ENCODE measurements at places on chromosomes 12 and 14. TPM values are rescaled to one million over a fixed set of nuclear protein-coding genes. Genes with fewer than 3 reads are reported as not detected.

- H3K4me3 ChIP-seq = peak overlapping the region; percentile 67
- no peaks in the 10 kb centered on the region for H3K36me3 ChIP-seq
- peak; percentile 63 for DNase-seq
- H3K27me3 ChIP-seq = no peaks in the 10 kb centered on the region
- H3K4me1 ChIP-seq = peaks cover 19% of the 10 kb centered on the region
Measured at GRCh38 chr12:32139064-32139421, 32.4 kb downstream of the BICD1 start.

- H3K27me3 ChIP-seq = no peaks in the 10 kb centered on the region
- DNase-seq = no peak
- H3K4me1 ChIP-seq = peaks cover 8% of the 10 kb centered on the region
- H3K4me3 ChIP-seq = no peak overlapping the region
Measured at GRCh38 chr14:100400115-100400514, 77.0 kb downstream of the SLC25A47 start.

DNA sequence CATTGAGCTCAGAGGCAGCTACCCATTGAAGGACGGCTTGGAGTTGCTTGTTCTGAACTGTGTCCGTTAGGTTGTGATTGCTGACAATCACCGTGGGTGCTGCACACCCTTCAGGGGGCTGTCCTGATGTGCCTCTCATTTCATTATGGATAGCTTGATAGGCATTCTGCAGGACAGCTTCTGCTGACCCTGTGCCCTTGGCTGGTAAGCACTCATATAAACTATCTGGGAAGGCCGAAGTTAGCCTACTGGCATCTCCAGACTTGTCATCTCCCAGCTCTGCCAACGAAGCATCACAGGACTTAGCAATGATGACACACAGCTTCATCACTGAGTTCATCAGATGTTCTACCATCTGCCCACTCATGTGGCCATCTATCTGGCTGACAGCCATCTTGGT, 22.3 kb downstream of the AKAP3 start:
- no peaks in the 10 kb centered on the region for H3K36me3 ChIP-seq
- no peaks in the 10 kb centered on the region for H3K4me1 ChIP-seq
- H3K27ac ChIP-seq = no peak overlapping the region
- no peak overlapping the region for H3K4me3 ChIP-seq
- peaks cover 3% of the 10 kb centered on the region for H3K27me3 ChIP-seq

CLEC9A gene
- 0.59 TPM for polyA plus RNA-seq

GRCh38 chr12:120321382-120322202, 6.0 kb downstream of the PLA2G1B start:
- no peak for DNase-seq
- H3K27me3 ChIP-seq = no peaks in the 10 kb centered on the region
- H3K27ac ChIP-seq = no peak overlapping the region
- H3K4me1 ChIP-seq = peaks cover 19% of the 10 kb centered on the region

TMPRSS12 gene
- polyA plus RNA-seq = not detected

- H3K36me3 ChIP-seq = peaks cover 98% of the 10 kb centered on the region
- H3K27me3 ChIP-seq = no peaks in the 10 kb centered on the region
- H3K4me1 ChIP-seq = no peaks in the 10 kb centered on the region
- no peak overlapping the region for H3K4me3 ChIP-seq
Measured at GRCh38 chr12:109513977-109514376, 36.5 kb downstream of the UBE3B start.

GRCh38 chr12:53053218-53054111, 3.6 kb downstream of the TNS2 start:
- H3K4me3 ChIP-seq = peak overlapping the region; percentile 84
- H3K4me1 ChIP-seq = peaks cover 7% of the 10 kb centered on the region
- DNase-seq = peak; percentile 46
- no peak overlapping the region for H3K27ac ChIP-seq

- no peak overlapping the region for H3K27ac ChIP-seq
- no peaks in the 10 kb centered on the region for H3K27me3 ChIP-seq
- no peak for DNase-seq
Measured at GRCh38 chr14:55356913-55357312, 54.7 kb downstream of the ATG14 start.

EPYC gene
- polyA plus RNA-seq = not detected

DNA sequence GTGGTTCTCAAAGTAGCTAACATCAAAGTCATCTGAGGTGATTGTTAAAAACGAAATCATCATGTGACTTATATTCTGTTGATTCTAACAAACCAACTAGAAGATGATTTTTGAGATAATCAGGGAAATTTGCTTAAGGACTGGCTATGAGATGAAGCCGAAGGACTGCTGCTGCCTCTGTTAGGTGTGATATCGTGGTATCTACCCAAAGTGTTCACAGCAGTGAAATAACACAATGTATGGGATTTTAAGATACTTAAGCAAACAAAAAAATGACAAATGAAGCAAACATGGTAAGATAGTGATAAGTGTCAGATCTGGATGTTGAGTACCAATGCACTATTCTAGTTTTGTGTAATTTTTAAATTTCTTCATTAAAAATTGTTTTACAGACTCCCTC, 59.1 kb downstream of the GXYLT1 start:
- no peak for DNase-seq
- H3K4me3 ChIP-seq = no peak overlapping the region
- H3K27me3 ChIP-seq = no peaks in the 10 kb centered on the region
- H3K27ac ChIP-seq = no peak overlapping the region

DNA sequence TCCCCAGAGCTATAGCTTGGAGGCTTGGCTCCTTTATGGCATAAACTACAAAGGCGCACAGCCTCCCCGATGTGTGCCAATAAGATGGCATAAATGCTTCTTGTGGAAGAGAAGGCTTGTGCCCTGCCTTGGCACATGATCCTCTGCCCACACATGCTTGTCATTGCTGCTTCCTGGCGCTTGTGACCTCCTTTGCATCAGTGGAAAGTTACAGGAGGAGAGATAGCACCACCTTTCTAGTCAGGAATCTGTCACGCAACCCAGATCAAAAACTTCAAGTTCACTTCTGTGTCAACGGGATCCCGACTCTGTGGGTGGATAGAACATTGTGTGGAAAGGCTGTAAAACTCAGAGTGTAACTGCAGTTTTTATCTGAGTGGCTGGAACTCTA, 183.8 kb upstream of the HIF1A start:
- no peak overlapping the region for H3K4me3 ChIP-seq
- DNase-seq = no peak
- peaks cover 10% of the 10 kb centered on the region for H3K4me1 ChIP-seq
- H3K27ac ChIP-seq = no peak overlapping the region

DNA sequence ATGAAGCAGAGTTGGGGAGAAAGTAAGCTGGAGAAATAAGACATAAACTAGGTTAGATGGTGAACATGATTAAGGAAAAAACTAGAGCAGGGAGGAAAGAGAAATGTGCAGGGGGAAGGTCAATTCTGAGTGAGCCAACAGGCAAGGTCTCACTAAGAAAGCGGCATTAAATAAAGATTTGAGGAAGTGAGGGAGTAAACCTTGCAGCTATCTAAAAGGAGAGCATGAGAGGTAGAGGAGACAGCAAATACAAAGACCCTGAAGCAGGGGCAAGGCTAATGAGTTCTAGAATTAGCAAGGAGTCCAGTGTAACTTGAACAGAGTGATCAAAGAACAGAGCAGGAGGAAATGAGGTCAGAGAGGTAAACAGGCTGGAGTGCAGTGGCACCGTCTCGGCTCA, 4.4 kb upstream of the SOCS2 start:
- peaks cover 36% of the 10 kb centered on the region for H3K4me1 ChIP-seq
- H3K27me3 ChIP-seq = peaks cover 18% of the 10 kb centered on the region
- no peak overlapping the region for H3K27ac ChIP-seq
- no peaks in the 10 kb centered on the region for H3K36me3 ChIP-seq
- no peak overlapping the region for H3K4me3 ChIP-seq

- no peak overlapping the region for H3K4me3 ChIP-seq
- H3K4me1 ChIP-seq = no peaks in the 10 kb centered on the region
- DNase-seq = no peak
- no peaks in the 10 kb centered on the region for H3K27me3 ChIP-seq
Measured at GRCh38 chr14:71959055-71959454, 26.8 kb downstream of the RGS6 start.

PAH gene
- not detected for polyA plus RNA-seq

KCNJ8 gene
- polyA plus RNA-seq = not detected

LMNTD1 gene
- polyA plus RNA-seq = not detected

DNA sequence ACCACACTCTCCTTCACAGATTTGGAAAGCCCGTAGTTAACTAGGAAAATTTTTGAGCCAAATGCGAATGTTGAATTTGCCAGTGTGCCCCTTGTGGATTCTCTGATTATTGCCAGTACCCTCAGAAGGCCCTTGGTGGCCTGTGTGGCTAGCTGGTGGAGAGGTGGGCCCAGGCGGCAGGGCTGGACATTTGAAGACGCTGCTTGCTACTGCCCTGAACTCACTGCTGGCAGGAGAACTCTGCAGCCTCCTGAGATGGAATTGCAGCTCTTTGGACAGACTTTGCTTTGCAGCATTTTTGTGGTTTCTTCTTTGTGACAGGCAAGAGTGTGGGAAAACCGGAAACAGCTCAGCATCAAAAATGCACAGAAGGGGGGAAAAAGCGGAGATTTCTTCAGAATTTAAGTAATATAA, 97.6 kb downstream of the TGFB3 start:
- peaks cover 19% of the 10 kb centered on the region for H3K36me3 ChIP-seq
- no peaks in the 10 kb centered on the region for H3K27me3 ChIP-seq
- H3K27ac ChIP-seq = no peak overlapping the region
- no peak overlapping the region for H3K4me3 ChIP-seq
- H3K4me1 ChIP-seq = no peaks in the 10 kb centered on the region

DNA sequence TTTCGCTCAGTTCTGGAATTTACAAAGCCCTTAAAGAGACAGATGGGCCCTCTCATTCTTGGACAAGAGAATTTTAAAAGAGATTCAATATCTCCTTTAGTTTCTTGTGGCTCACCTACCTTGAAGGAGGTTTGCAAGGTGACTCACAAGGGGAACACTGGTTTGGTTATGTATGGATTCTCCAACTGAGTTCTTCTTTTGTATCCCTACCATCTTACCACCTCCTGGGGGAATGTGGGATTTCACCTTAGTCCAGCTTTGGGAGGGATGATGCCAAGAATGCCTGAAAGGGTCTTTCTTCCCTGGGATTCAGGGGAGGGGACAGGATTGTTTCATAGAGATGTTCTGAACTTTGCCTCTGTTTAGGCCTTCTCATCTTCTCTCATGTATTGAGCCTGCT, 3.7 kb downstream of the PPP4R4 start:
- H3K4me1 ChIP-seq = peaks cover 16% of the 10 kb centered on the region
- no peaks in the 10 kb centered on the region for H3K36me3 ChIP-seq
- no peak overlapping the region for H3K4me3 ChIP-seq
- no peak for DNase-seq

DNA sequence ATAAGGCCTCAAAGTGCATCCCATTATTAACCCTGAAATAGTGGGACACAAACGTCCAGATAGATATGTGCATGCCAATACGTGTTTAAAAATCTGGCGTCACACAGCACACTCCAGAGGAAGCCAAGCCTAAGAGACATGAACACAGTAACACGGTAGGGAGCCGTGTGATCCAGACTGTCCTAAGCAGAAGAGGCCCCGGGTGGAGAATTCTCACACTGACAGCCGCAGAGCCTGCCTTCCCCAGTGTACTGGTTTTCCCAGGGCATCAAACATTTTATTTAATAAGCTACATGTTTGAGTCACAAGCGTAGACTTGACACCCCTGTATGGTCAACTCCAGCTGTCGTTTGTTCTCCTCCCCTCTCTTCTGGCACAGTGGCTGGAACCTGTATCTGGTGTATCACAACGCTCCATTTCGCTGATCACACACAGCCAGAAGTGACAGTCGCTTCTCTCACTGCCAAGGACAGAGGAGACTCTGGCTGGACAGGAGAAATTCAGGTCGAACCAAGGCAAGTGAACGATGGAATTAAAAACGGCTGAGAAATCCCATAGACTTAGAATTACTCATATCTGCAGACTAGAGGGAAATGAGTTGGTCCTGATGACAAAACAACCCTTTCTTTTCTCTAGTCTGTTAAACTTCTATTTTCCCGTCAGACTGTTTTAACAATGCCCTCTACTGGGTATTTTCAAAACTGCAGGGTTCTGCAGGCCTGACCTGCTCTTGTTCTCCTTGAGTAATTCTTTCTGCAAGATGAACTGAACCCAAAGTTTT, 359.9 kb downstream of the RGS6 start:
- no peaks in the 10 kb centered on the region for H3K27me3 ChIP-seq
- H3K27ac ChIP-seq = no peak overlapping the region
- no peaks in the 10 kb centered on the region for H3K4me1 ChIP-seq
- peak; percentile 2 for DNase-seq
- no peak overlapping the region for H3K4me3 ChIP-seq

GPR65 gene
- 5.0 TPM for polyA plus RNA-seq

TAS2R13 gene
- not detected for polyA plus RNA-seq

- peaks cover 17% of the 10 kb centered on the region for H3K36me3 ChIP-seq
- no peak overlapping the region for H3K27ac ChIP-seq
- peaks cover 9% of the 10 kb centered on the region for H3K4me1 ChIP-seq
- H3K27me3 ChIP-seq = no peaks in the 10 kb centered on the region
Measured at GRCh38 chr12:106780010-106780631, 5.6 kb downstream of the RIC8B start.

DNA sequence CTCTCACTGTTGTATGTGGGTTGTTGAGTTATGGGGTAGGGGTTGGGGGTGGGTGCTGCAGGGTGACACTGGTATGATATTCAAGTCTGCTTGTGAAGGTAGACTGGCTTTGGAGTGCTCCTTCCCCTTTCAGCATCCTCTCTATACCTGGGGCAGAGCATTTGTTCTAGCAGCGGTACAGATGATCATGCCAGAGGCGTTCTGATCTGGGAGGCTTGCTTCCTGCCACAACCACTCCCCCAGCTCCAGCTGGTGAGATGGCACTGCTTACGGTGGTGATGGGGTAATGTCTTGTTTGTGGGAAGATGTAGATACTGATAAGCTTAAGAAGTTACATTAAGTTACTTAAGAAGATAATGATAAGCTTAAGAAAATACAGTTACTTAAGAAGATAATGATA, 131.8 kb downstream of the ERC1 start:
- H3K4me3 ChIP-seq = no peak overlapping the region
- H3K36me3 ChIP-seq = no peaks in the 10 kb centered on the region
- H3K27ac ChIP-seq = no peak overlapping the region
- DNase-seq = no peak

DNA sequence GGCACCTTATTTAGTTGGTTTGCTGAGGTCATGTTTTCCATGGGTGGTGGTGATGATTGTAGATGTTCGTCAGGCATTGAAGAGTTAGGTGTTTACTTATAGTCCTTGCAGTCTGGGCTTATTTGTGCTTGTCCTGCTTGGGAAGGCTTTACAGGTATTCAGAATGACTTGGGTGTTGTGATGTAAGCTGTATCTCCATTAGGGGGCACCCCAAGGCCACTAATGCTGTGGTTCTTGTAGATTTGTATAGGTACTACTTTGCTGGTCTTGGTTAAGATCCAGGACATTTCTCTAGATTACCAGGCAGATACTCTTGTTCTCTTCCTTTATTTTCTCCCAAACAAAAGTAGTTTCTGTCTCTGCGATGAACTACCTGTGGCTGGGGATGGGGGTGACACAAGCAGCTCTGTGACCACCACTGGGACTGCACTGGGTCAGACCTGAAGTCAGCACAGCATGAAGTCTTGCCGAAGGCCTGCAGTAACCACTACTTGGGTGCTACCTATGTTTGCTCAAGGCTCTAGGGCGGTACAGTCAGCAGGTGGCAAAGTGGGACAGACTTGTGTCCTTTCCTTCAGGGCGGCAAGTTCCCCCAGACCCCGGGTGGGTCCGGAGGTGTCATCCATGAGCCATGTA, 35.8 kb upstream of the FBXO33 start:
- H3K27me3 ChIP-seq = peaks cover 7% of the 10 kb centered on the region
- DNase-seq = peak; percentile 17
- H3K4me3 ChIP-seq = no peak overlapping the region
- peaks cover 20% of the 10 kb centered on the region for H3K4me1 ChIP-seq
- no peak overlapping the region for H3K27ac ChIP-seq
- H3K36me3 ChIP-seq = no peaks in the 10 kb centered on the region

Data from CD14-positive monocyte (primary cell).